ENCODE measurements at places on chromosomes 4 and X. TPM values are rescaled to one million over a fixed set of nuclear protein-coding genes. Genes with fewer than 3 reads are reported as not detected.

Gene MTTP
- 26.0 TPM for polyA plus RNA-seq

Gene TRIM75
- polyA plus RNA-seq: 0.28 TPM

Gene RADX
- 6.2 TPM for polyA plus RNA-seq

Gene NAA11
- 17.9 TPM for polyA plus RNA-seq

Gene PLRG1
- polyA plus RNA-seq: 45.8 TPM

Gene MAGEA1
- 8.5 TPM for polyA plus RNA-seq

Gene COX7B2
- polyA plus RNA-seq: 199 TPM

Gene TIMP1
- polyA plus RNA-seq: 708 TPM

Gene GRIA3
- polyA plus RNA-seq: 1.2 TPM

Gene AMTN
- polyA plus RNA-seq: not detected

Gene NHS
- 4.8 TPM for polyA plus RNA-seq

Gene SSX1
- polyA plus RNA-seq: 11.0 TPM

Gene ARAP2
- 10.9 TPM for polyA plus RNA-seq

Gene ODAM
- 0.33 TPM for polyA plus RNA-seq

Gene ARHGAP36
- 1.2 TPM for polyA plus RNA-seq

Gene AFM
- polyA plus RNA-seq: 0.20 TPM

Gene SNCA
- polyA plus RNA-seq: 6.4 TPM

Gene GLRA3
- 1.3 TPM for polyA plus RNA-seq

Gene TKTL2
- polyA plus RNA-seq: 211 TPM

Gene VEGFD
- polyA plus RNA-seq: 1.3 TPM

Gene SLC9B2
- 9.7 TPM for polyA plus RNA-seq

Gene TMEM184C
- polyA plus RNA-seq: 33.4 TPM

Gene SEPTIN11
- polyA plus RNA-seq: 15.5 TPM

Gene SMIM31
- polyA plus RNA-seq: not detected

Gene CACNA1F
- 0.24 TPM for polyA plus RNA-seq

Gene AFP
- polyA plus RNA-seq: 0.16 TPM

Gene RAB41
- 5.1 TPM for polyA plus RNA-seq

Gene ENPEP
- 1.7 TPM for polyA plus RNA-seq

Gene CSAG3
- polyA plus RNA-seq: 6.0 TPM

Gene IGBP1
- 41.2 TPM for polyA plus RNA-seq

Gene TMPRSS11F
- polyA plus RNA-seq: 0.58 TPM

Gene FRAS1
- 2.2 TPM for polyA plus RNA-seq

Gene TEX13B
- polyA plus RNA-seq: 0.34 TPM

Gene PWWP3B
- polyA plus RNA-seq: 22.3 TPM

Gene RXFP1
- polyA plus RNA-seq: 0.26 TPM

Gene STK32B
- polyA plus RNA-seq: 29.7 TPM

Gene AKAP14
- 63.8 TPM for polyA plus RNA-seq

Gene MFAP3L
- 113 TPM for polyA plus RNA-seq
